ENCODE measurements at places on chromosomes 12 and 14.
A peak's percentile ranks its signal among the peaks of the same experiment; 100 is the strongest.

DNA sequence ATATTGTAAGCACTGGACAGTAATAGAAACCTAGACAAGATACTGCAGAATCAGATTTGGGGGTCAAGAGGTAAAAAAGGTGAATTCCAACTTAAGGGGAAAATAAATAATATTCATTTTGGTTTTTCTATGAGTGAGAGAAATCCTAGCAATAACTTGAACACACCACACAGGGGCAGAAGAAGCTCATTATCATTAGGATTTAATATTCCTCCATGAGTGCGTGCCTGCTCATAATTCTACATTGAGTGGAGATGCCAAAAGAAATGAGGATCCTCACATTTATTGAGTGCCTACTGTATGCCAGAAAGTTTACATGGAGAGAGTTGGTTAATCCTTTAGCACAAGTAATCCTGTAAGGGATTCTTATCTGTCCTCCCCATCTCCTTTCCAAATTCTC is 40.5 kb upstream of the C14orf132 start:
- DNase-seq = peak; percentile 48

DNA sequence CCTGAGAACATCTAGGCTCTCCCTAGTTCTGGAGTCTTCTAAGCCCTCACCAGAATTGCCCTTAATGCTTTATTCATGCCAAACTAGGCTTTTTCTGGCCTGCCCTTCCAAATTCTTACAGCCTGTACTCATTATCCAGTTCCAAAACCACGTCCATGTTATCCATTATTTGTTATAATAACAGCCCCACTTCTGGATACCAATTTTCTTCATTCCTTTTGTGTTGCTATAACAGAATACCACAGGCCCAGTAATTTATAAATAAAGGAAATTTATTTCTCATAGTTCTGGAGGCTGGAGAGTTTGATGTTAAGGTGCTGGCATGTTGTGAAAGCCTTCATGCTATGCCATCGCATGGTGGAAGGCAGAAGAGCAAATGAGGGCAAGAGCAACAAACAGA is 68.0 kb upstream of the AMIGO2 start:
- no peak for DNase-seq

DNA sequence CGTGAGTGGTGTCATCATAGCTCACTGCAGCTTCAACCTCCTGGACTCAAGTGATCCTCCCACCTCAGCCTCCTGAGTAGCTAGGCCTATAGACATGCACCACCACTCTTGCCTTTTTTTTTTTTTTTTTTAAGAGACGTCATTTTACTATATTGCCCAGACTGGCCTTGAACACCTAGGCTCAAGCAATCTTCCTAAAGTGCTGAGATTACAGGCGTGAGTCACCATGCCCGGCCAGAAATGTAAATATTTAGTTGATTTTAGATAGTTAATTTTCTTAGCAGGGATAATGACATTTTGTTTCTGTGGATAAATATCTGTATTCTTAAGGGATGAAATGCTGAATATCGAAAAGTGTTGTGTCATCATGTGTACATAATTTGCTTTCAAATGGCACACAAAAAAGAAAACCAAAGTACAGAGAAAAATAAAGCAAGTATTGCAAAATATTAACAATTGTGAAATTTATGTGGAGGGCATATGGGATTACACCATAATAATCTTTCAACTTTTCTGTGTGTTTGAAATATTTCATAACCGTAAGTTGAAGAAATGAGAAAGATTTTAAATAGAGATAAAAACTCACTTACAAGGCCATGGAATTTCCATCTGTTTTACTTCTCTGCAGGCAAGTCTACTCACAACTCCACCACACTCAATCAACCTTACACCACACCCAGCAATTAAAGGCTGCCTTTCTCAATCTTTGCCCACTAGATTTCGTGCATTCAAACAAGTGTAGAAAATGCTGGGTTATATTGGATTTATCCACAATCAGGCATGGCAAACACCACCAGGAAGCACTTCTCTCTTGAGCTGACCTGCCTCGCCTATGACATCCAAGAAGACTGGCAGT is 93.7 kb downstream of the SPTSSA start:
- no peak for DNase-seq

DNA sequence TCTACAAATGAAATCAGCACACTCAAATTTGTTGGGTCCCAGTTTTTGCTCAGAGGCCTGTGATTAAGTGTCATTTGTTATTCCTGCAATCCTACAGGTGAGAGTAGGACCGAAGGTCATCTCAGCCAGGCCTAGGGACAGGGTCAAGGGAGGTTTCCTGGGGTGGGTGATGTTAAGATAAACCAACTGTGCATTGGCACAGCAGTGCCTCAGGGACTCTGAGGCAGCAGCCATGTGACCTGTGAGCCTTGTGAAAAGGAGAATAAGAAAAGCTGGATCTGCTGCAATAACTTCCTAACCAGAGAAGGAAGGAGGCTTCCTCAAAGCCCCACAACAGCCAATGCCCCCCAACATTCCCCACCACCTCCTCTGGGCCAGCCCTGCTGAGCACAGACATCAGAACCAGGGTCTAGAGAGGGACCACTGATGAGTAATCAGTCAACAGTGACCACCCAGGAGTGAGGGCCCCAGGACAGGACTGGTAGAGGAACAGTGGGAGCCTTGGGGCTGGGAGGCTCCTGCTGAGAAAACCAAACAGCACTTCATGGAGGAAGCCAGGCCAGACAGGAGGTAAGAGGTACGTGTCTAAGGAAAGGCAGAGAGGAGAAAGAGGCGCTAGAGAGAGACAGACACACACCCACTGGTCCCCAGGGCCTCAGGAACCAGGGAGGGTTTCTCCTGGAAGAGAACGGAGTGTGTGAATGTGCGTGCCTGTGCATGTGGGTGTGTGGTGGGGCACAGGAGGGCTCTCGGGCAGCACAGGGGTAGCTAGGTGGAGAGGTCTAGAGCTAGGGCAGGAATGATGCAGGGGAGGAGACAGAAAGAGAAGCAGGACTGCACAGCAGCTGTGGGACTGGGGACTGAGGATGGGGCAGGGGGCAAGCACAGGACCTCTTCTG is 82.4 kb downstream of the ITPK1 start:
- no peak for DNase-seq

DNA sequence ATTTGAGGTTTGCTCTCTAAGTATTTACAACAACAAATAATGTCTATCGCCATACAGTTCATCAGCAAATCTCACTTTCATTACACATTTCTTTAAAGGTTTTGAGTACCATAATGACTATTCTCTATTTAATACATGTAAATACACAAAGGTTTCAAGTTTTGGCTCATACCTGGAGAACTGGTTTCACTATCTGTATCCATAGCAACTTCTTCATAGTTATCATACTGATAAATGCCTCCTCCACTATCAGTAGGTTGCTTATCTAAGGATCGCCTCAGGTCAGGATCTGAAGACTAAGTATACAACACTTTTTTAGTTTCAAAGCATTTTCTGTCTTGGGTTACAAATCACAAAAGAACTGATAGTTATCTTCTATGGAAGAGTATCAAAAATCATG is 21.4 kb downstream of the ZFC3H1 start:
- DNase-seq = no peak

DNA sequence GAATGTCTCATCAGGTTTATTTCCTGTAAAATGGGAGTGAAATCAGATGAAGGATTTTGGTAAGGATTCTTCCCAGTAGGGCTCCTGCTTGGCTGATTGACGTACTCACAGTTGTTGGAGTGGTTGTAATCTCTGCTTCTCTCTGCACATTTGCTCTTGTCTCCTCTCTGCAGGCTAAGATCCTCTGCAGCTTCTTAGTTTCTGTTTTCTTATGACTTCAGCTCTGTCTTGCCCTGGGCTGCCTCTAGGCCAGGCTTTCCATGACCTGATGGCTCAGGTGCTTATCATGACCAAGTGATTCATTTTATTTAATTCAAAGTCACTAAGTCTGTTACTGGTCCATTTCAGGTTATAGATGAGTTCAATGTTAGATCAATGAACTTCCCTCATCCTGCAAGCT is 394.5 kb upstream of the DDHD1 start:
- DNase-seq = no peak

- no peak for DNase-seq
These were observed 194.3 kb downstream of the CAPZA3 start for GRCh38 chr12:18932211-18932610.

- DNase-seq = peak; percentile 69
These were observed 405.8 kb downstream of the MED13L start for GRCh38 chr12:115871714-115872113.

DNA sequence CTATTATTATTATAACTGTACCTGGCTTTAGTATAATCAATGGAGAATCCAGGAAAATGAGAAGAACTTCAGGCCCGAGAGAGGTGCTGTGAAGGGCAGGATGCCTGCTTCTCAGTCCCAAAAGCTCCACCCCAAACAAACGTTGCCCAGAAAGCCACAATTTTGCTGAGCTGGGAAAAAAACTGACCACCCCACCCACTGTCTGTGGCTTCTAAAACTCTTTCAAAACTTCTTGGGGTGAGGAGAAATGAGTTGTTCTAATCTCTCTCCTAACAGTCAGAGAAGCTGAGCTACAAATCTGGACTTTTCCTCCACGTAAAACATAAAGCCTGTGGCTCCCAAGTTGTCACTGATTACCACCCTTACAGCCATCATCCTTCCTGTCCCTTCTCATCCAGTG is 13.4 kb downstream of the VDR start:
- no peak for DNase-seq

DNA sequence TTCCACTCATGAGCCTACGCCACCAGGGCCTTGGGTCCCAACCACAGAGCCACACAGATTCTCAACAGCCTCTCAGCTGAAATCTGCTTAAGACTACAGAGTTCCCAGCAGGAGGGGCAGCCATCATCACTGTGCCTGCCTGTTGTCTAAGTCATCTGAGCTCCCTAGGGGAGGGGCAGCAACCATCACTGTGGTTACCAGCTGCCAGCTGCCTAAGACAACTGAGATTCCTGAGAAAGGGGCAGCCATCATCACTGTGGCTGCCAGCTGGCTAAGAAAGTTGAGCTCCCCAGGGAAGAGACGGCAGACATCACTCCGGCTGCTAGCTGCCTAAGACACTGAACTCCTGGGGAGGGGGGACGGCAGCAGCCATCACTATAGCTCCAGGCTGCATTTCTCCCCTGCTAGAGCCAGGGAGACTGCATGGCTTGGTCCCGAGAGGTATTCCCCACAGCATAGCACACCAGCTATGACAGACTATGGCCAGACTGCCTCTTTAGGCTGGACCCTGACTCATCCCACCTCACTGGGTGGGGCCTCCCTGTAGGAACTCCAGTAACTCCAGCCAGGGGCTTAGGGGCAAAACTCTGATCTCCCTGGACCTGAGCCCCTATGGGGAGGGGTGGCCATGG is 37.2 kb upstream of the C14orf132 start:
- DNase-seq = no peak

DNA sequence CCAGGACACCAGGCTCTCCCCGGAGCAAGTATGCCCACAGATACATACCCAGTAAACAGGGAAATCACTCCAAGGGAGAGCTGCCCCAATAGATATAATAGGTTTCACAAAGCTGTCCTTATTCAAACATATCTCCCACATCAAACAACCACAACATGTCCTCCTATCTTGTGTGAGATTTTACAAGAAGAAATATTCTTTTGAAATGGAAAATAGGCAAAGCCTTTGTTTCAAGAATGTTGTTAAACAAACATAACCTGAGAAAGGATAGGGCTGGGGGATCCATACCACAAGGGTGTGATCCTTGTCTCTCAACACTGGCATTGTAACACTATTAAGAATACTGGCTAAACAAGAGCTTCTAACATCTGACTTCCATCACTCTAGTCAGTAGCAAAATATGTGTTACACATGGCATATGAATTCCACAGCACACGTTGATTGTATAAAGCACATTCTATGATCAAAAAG is 32.9 kb downstream of the LGR5 start:
- no peak for DNase-seq

DNA sequence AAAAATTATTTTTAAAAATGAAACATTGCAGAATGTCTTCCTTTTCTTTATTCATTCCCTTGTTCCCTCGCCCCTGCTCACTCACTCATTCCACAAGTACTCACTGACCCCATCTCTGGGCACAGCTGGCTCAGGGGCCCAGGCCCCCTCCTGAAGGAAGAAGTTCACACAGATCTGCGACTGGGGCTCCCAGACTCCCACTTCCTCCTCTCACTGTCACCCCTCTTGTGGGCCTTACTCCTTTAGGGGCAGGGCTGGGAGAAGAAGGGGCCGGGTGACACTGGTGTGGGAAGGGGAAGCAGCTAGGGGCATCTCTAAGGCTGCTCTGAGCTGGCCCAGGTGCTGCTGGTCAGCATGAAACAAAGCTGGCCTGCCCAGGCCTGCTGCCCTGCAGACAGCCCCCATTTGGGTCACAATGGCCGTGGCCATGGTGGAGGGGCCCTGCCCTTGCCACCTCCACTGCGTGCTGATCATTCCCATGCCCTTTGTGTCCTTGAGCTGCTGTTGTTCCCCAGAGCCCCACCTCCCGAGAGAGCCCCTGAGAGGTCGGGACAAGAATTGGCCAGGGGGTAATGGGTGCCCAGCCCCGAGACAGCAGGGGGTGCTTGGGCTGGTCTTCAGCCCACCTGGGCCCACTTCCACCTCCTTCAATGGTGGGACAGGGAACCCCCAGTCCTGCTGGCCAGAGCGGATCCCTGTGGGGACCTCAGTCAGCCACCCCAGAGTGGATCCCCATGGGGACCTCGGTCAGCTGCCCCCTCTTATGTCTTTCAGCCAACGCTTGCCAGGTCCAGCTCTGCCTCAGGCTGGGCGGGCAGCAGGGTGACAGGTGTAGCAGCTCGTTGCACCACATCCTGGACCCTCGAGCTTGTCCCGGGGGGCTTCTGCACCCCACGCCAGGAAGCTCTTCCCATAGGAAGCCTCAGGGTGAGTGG is 212.4 kb upstream of the C14orf180 start:
- no peak for DNase-seq

GRCh38 chr12:113201187-113202177 is 16.0 kb downstream of the RITA1 start:
- no peak for DNase-seq

DNA sequence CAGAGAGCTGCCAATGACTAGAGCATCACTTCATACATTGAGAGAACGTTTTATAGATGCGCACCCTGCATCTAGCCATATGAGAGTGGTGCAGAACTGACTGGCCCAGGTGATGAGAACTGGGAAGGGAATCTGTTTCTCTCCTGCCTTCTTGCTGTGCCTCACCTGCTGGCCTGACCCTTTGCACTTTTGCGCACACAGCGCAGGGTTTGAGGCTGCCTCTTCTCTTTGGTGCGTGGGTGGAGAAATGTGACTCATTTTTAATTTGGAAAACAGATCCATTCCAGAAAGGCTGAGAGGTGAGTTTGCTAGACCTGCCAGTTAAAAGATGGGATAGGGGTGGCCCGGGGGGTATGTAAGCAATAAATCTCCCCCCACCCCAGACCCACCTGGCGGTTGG is 453 bp upstream of the ESRRB start:
- peak; percentile 14 for DNase-seq

DNA sequence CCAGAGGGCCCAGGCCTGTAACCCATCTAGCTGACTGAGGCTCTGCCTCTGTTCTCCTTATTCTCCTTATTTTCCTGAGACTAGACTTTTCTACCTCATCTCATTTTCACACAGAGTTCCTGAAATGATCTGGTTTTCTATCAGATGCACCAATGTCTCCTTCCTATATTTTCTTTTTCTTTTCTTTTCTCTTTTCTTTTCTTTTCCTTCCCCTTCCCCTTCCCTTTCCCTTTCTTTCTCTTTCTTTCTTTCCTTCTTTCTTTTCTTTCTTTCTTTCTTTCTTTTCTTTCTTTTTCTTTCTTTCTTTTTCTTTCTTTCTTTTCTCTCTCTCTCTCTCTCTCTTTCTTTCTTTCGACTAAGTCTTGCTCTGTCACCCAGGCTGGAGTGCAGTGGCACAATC is 3.0 kb upstream of the CCDC184 start:
- DNase-seq = no peak
